ENCODE measurements at places on chromosomes 7 and 10.

- DNase-seq: no peak
Measured at GRCh38 chr10:21995557-21995956, 8.0 kb downstream of the DNAJC1 start.

- no peak for DNase-seq
Measured at GRCh38 chr7:95623788-95624187, 27.5 kb upstream of the PDK4 start.

GRCh38 chr10:30207485-30208052 is 141.5 kb downstream of the MTPAP start:
- DNase-seq: no peak

DNA sequence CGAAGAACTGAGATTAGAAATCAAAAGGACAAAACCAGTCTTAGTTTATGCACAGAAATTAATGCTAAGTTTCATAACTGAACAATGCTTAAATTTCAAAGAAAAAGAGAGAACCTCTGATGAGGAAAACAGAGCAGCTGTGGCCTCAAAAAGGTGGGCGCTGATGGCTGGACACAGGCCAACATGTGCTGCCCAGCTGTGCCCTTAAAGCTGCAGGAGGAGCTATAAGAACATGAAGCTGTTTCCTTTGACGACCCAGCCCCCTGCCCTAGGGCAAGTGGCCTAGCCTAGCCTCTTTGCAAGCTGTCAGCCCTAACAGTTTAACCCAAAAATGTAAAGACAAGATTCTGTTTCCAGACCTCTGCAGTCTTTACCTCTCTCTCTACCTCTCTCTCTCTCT is 107.7 kb downstream of the GRID1 start:
- DNase-seq: no peak

GRCh38 chr10:80416479-80417098 is 8.2 kb downstream of the PRXL2A start:
- no peak for DNase-seq

GRCh38 chr10:33334153-33334804 is at the start of gene NRP1:
Gene NRP1, minus strand, starts transcription at chr10:33334667. Its CDS starts 285 bp downstream, at chr10:33334382.
- DNase-seq: no peak

GRCh38 chr10:58054881-58055280 is 212.8 kb downstream of the IPMK start:
- no peak for DNase-seq

- no peak for DNase-seq
Measured at GRCh38 chr7:47148536-47149207, 433.2 kb downstream of the TNS3 start.
